Kasumi-1 (cell line): ENCODE measurements at places on chromosomes 6 and 20.

DNA sequence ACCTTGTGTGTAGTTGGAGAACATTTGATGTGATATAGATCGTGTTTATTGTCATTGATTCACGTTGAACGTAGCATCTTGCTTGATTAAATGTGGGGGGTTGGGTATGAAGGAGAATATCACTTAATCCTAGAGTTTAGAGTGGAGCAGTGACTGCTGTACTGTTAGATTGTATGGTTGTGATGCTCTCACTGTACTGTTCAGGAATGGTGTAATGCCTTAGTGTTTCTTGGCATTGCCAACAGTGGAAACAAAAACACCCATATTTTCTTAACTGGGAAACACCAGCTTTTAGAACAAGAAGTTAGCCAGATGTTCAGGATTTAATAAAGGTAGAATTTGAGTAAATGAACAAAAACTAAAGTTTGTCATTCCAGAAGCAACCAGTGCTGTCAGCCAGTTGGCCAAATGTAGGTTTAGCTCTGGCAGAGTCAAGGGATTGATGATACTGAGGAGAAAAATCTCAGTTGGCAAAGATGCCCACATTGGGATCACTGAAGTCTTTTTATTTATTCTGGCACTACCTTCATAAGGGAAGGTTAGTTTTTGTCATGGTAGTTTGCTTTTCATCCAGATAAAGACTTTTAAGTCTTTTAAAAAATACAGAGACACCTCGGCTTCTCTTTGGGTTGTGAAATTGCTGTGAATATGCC, 129.9 kb downstream of the JARID2 start:
- no peak for DNase-seq

DNA sequence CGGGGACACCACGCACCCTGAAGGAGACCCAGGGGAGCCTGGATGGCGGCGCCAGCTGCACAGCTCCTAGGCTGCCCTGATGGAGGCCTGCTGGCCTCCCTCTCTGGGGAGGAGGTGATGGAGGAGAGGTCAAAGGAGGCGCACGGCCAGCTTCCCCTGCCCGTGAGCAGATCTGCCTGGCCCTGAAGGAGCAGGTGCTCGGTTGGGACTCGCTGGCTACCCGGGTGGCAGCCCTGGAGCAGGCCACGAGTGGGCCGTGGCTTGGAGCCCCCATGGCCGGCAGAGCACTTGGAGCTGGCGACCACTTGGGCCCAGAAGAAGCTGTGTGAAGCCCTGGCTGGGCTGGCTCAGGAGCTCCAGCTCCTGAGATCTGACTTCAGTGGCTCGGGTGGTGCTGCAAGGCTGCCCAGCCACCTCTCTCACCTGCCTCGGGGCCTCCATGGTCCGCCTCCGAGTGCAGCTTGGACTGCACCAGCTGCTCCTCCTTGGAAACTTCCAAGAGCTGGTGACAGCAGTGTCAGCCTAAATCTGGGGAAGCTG, 7.5 kb upstream of the RAET1E start:
- DNase-seq = no peak

- no peak for DNase-seq
These were observed 817.9 kb downstream of the EYS start for GRCh38 chr6:64889144-64889543.

- DNase-seq = no peak
These were observed 62.1 kb upstream of the ADGRB3 start for GRCh38 chr6:68572975-68573374.

- no peak for DNase-seq
These were observed 10.2 kb upstream of the FOXF2 start for GRCh38 chr6:1379017-1379787.

- no peak for DNase-seq
These were observed 87.0 kb upstream of the HMGCLL1 start for GRCh38 chr6:55666037-55666436.

GRCh38 chr20:41082306-41082705, 53.7 kb downstream of the TOP1 start:
- no peak for DNase-seq

- no peak for DNase-seq
These were observed 48.9 kb upstream of the EZR start for GRCh38 chr6:158868122-158868480.

DNA sequence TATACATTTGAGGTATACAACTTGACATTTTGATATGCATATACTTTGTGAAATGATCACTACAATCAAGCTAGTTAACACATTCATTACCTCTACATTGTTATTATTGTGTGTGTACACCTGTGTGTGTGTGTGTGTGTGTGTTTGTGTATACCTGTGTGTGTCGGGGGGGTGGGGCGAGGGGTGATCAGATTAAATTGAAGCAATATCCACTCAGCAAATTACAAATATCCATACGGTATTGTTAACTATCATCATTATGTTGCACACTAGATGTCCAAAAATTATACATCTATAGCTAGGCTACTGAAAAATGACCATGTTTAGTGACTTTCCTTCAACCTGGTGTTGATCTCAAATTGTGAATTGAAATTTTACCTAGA, 1.8 kb downstream of the RHAG start:
- no peak for DNase-seq
